ENCODE measurements at places on chromosomes 3 and 15. TPM values are rescaled to one million over a fixed set of nuclear protein-coding genes. Genes with fewer than 3 reads are reported as not detected.

DNA sequence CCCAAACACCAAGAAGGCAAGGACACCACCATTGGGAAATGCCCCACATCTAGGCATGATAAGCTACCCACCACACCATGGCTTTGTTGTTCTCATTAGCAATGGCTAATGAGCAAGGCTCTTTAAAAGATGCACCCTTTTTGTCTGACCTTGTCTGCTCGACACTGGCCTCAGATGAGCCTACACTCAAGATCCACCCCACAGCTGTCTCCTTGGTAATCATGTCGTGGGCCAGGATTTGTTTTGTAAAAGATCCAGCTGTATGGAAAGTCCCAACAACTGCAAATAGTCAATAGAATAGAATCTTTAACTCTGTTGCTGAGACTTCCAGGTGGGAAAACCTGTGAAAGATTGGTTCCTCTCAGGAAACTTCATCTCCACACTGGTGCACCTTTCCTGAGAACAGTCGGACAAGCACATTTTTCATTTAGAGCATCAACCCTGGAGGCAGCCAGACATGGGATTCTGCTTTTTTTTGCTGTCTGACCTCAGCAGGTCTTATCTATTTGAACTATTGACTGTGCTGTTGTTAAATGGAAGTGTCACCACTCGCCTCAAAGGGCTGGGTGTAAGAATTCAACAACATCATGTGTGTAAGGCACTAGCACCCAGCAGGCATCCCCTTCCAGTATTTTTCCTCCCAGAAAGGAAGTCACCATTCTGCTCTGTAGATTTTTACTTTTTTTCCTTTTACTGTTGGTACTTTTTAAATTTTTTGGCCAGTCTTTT lies 35.5 kb downstream of the DUT start:
- DNase-seq = no peak

Gene LTF
- total RNA-seq = 4.3 TPM

DNA sequence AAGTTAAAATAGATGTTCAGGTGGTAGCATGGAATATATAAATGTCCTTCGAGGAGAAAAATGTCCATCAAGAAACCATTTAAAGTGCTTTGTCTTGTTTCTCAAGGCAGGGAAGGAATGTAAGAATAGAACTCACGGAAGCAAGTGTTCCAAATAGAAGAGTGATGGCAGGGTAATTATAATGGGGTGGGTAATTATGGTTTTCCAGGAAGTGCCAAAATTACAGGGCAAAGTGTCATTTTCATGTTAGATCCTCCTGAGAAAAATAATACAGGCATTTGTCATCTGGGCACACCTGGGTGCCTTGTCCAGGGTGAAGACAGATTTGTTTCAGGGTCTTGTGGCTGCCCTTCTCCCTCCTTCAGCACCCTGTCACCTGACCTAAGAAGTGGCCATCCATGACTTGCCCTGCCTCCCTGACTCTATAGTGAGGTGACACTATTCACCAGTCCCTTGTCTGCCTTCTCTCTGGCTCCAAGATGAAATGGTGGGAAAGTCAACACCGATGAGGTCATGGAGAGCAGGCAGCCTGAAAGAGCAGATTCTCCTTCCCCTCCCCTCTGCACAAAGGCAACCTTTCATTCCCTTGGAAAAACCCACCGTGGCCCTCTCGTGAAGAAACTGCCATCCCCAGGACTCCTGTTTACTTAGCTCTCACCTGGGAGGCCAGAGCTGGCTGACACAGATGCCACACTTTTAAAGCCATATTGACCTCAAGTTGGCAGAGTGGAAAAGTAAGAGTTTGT lies 45.1 kb upstream of the AMOTL2 start:
- DNase-seq = no peak

- no peak for DNase-seq
These were observed 785.2 kb downstream of the DIPK2A start for GRCh38 chr3:144756704-144757440.

- no peak for DNase-seq
These were observed 12.0 kb downstream of the KLF15 start for GRCh38 chr3:126345231-126345630.

DNA sequence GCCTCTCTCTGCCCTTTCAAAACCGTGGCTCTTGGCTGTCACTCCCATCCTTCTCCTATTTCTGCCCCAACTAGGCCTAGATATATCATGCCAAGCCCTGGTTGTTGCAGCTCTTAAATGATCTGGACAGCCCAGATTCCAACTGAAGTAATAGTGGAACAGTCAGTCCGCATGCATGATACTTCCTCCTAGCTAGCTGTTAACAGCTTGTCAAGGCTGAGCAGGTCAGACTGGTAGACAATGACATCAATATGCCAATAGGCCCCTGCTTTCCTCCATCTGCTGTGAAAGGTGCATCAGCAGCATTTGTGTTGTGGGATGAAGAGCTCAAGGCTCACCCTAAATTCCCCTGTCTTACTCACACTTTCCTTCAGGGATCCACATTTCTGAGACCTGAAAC lies 527.7 kb upstream of the TGFBR2 start:
- no peak for DNase-seq

- DNase-seq = no peak
These were observed 62.8 kb downstream of the SCN11A start for GRCh38 chr3:38988955-38989354.

- DNase-seq = no peak
These were observed 3.3 kb downstream of the MSL2 start for GRCh38 chr3:136192831-136193230.

GRCh38 chr3:120648290-120648689 lies 33.7 kb downstream of the HGD start:
- DNase-seq = no peak

Gene C2CD4A
- total RNA-seq = not detected

Gene TRH
- total RNA-seq = not detected

Gene TGM4
- not detected for total RNA-seq

Gene RETNLB
- not detected for total RNA-seq

GRCh38 chr3:132279030-132279429 lies 38.2 kb upstream of the ACP3 start:
- no peak for DNase-seq

- DNase-seq = no peak
These were observed 10.7 kb upstream of the IQSEC1 start for GRCh38 chr3:13083898-13084297.

Gene CFAP44
- total RNA-seq = 3.6 TPM

Gene JMJD7
- 7.7 TPM for total RNA-seq

Gene CHDH
- total RNA-seq = 1.4 TPM

Gene EIF4E3
- total RNA-seq = 34.9 TPM

DNA sequence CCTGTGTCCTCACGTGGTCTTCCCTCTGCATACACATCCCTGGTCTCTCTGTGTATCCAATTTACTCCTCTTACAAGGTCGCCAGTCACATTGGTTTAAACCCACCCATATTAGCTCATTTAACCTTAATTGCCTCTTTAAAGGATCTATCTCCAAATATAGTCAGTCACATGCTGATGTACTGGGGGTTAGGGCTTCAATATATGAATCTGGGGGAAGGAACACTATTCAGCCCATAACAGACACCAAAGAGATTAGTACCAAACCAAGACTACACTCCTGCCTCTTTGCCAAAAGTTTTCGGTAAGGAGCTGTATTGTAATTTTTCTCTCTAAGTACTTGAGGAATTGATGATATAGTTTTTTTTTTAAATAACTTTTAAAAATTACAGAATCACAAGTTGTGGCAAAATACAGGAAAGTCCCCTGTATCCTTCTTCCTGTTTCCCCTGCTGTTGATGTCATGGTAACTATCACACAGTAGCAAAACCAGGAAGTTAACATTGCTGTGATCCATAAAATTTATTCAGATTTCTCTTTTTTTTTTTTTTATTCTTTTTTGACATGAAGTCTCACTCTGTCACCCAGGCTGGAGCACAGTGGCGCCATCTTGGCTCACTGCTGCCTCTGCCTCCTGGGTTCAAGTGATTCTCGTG lies 67.8 kb downstream of the SLCO3A1 start:
- no peak for DNase-seq

GRCh38 chr3:173789530-173790162 lies 392.1 kb downstream of the NLGN1 start:
- no peak for DNase-seq

DNA sequence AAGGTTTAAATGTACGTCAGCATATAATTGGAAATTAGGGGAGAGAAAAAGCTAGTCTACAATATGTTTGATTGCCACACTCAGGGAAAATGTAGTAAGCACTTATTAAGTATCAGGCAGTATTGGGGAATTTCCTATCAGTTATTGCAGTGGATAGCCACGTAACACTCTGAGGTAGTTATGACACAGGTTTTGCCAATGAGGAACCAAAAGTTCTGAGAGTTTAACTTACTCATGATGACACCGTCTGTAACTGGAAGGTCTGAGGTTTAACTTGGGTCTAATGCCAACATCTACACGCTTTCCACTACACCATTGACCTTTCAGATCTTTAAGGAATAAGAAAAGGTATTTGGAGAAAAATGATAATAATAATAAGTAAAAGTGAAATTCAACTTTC lies 89.5 kb downstream of the ZMAT3 start:
- DNase-seq = no peak

DNA sequence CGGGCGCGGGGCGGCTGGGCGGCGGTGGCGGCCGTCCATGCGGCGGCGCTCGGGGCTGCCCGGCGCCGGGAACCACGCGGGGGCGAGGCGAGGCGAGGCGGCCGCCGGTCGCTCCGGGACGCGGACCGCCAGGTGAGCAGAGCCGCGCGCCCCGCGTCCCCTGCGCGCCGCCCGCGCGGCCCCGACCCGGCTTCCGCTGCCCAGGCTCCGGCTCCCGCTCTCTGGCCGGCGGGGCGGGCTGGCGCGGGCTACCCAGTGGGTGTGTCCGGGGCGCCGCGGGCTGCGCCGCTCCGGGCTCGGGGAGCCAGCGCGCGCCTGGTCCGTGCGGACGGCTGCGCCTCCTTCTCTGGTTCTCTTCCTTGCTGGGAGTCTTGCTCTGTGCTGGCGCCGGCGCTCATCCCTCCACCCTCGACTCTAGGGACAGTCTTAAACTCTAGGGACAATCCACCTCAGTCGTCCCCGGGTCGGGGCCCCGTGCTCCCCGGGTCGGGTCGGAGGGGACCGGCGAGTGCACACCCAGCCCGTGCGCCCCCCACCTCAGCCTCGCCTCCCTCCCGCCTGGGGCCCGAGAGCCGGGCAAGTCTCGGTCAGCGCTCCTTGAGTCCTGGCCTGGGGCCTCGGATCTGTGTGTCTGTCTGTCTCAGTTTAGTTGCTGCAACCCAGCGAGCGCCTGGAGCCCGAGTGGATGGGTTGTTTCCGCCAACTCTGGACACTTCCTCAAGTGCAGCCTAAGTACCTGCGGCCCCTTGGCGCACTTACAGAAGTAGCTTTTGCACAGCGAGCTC lies 488 bp downstream of the THSD4 start:
- no peak for DNase-seq

DNA sequence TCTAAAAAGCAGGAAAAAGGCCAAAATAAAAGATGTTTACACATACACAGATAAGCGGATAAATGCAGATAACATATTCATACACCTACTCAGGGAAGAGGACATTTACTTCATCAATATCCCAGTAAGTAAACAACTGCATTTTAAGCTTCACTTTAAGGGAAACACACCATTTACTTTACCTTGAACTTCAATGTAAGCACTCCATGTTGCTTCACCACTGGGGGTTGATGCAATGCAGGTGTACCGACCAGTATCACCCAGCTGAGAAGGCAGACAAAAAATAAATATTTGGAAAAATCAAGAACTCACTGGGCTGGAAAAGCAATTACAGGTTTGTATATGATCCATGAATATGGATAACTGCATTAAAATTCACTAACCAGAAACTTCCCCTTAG lies 1099.5 kb downstream of the ROBO1 start:
- DNase-seq = no peak

GRCh38 chr3:17357035-17357710 lies 385.3 kb downstream of the TBC1D5 start:
- DNase-seq = no peak

DNA sequence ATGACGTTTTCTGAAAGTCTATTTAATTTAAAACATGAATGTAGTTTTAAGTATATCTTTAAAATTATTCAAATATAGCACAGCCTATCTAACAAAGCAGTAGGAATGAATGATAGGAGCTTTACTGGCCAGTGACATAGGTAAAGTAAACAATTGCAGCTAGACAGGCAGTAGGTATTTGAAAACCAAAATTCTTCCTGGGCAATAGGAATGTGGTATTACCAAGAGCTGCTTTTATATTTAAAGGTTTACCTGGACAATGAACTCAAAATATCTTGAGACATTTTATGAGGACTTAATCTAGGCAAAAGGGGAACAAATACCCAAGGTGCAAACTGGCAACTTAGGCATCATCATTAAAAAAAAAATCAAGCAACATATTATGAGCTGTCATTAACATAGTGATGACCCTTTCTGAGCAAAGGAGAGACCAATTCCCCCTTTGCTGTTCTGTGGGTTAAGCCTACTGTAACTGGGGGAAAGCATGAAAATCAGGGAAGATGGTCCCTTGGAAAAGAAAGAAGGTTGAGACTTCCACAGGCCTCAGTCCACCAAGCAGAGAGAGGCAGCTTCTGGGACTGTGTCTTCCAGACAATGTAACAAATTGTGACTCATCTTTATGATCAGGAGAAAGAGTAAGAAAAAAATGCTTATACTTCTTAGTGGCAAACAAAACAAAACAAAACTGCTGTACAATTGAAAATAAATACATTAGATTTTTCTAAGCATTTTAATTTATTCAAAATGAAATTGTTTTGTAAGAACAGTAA lies 12.9 kb downstream of the ISL2 start:
- no peak for DNase-seq

DNA sequence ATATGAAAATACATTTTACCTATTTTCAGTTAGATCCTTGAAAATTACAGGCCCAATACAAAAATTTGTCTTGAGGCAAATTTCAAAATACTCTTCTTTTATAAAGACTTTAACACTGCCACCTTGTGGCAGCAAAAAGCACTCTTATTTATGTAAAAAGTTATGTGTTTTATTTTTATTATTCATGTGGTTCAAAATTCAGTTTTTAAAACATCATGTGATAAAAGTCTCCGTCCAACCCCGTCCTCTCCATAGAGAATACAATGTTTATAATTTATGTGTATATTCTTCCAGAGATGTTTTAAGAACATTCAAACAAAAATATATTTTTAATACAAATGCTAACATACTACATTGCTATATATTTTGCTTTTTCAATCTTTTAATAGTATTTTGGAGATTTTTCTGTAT lies 36.9 kb upstream of the TRIM59 start:
- DNase-seq = no peak

DNA sequence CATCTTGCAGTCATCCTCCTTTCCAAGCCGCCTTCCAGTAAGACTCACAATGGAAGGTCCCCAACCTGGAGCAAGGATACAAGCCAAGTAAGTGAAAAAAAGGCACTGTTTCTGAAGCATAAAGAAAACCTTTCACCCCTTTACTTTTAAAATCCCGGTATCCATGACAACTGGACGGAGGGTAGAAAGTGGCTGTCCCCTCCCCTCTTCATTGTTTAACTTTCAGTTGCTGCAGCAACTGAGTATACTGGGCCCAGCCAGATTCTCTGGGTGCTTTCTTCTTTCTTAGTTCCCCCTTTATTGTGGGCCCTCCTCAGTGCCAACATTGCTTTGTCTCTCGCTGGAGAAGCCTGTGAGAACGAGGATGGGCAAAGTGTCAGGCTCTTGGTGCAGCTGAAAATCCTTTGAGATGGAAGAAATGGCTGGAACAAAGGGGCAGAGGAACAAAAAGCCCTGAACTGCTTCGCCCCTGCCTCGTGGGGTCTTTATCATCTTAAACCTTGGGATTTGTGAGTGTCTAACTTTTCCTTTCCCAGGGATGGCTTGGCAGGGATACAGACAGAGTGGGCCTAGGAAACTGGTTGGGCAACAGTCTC lies 224.0 kb upstream of the RGMA start:
- DNase-seq = no peak

Gene FEZF2
- not detected for total RNA-seq

Gene DUOXA1
- 1.8 TPM for total RNA-seq

Gene EXD1
- not detected for total RNA-seq

- no peak for DNase-seq
These were observed 379.4 kb downstream of the KCNH8 start for GRCh38 chr3:19527746-19528145.

Gene DET1
- total RNA-seq = 6.0 TPM

Gene MUC4
- not detected for total RNA-seq

Measured in mesenteric fat pad (tissue), 1 donor.